ACHN (cell line): ENCODE measurements at places on chromosomes 16 and 17.

GRCh38 chr16:27579087-27579980 lies 29.4 kb downstream of the KATNIP start:
- DNase-seq, result no peak

DNA sequence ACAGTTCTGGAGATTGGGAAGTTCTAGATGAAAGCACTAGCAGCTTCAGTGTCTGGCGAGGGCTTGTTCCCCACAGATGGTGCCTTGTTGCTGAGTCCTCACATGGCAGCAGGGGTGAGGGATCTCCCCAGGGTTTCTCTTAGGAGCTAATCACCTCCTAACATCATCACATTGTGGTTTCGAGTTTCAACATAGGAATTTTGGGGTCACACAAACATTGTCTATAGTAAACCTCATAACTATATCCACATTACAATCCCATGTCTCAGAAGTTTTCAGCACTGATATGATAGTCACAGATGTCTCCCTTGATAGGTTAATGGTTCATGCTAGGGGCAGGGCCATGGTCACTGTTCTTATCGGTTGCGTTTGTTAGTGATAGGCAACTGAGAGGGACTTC lies 13.8 kb downstream of the CLUAP1 start:
- DNase-seq, result no peak

DNA sequence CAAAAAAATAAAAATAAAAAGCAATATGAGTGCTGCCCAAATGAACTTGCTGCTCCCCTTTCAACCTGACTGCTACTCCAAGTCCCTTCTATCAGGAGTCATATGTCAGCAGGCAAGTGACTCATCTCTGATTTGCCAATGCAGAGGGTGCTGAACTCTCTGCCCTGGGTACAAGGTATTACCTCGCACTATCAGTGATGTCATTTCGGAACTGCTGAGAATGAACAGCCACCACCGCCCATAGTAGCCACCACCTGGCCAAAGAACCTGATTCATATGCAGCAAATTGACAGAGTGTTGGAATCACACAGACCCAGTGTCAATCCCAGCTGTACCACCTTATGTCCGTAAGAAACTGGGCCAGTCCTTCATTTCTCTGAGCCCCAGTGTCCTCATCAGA lies 31.2 kb downstream of the LYRM9 start:
- DNase-seq, result no peak

GRCh38 chr17:57379237-57379894 lies 123.0 kb downstream of the MSI2 start:
- no peak for DNase-seq

DNA sequence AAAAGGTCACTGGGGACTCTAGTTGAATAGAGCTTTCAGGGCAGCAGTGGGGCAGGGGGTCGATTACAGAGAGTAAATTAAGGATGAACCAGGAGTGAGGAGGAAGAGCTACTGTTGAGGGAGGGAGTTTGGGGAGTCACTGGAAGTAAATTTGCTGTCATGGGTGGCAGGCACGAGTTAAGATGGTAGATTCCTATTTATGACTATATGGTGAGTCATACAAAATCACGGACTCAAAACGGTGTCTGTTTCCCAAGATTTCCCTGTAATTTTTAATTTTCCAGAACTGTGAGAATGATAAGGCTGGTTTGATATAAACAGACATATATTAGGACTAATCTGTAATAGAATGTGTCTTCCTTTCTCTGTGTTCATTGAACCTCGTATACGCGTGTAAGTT lies 287.6 kb upstream of the GOT2 start:
- DNase-seq, result peak; percentile 65

GRCh38 chr16:27025581-27025980 lies 41.1 kb upstream of the C16orf82 start:
- no peak for DNase-seq

GRCh38 chr16:25135254-25135878 lies 23.8 kb downstream of the LCMT1 start:
- peak; percentile 83 for DNase-seq

- DNase-seq, result peak; percentile 57
These were observed 7.8 kb downstream of the ITGA3 start for GRCh38 chr17:50063561-50064252.

DNA sequence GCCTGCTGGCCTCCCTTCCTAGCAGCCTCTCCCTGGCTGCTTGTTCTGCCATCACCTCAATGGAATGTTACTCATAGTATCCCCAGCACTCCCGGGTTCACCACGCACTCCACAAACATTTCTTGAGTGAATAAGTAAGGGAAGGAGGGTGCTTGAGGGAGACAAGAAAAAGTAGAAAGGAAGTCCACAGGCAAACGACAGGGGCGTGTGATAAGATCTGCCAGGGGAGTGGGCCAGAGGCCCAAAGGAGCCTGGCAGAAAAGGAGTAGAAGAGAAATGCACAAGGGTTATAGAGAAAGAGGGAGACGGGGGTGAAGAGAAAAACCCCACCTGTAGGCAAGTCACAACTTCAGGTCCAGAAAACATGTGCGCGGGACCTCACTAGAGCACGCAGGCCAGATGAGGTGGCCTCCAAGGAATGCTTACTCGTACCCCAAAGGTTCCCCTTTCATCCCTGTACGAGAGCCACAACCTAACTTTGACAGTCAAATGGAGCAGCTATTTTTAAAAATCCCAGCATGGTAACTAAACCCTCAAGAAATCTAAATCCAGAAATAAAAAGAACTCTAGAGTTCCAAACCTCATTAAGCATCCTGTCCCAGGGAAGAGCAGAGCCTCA lies 6.6 kb downstream of the ZDHHC7 start:
- peak; percentile 98 for DNase-seq

- DNase-seq, result no peak
These were observed 64.4 kb upstream of the LRRC37A3 start for GRCh38 chr17:64983708-64984107.

- no peak for DNase-seq
These were observed 3.4 kb downstream of the MAPK8IP3 start for GRCh38 chr16:1709356-1709755.
